Dermis lymphatic vessel endothelial cell (primary cell): ENCODE measurements at places on chromosomes 12 and 14. TPM values are rescaled to one million over a fixed set of nuclear protein-coding genes. Genes with fewer than 3 reads are reported as not detected.

The PIANP gene
- not detected in 2 replicates for total RNA-seq

The GALNT6 gene
- total RNA-seq: 11.7 and 12.3 TPM in 2 replicates

The INHBC gene
- not detected in 2 replicates for total RNA-seq

The CRACR2A gene
- total RNA-seq: 21.7 and 25.8 TPM in 2 replicates

The SDSL gene
- total RNA-seq: 2.1 and 2.9 TPM in 2 replicates
